ENCODE measurements at places on chromosomes 12 and 14.

GRCh38 chr14:85566603-85567002, 36.7 kb downstream of the FLRT2 start:
- no peak for DNase-seq

GRCh38 chr14:30252783-30253674, 305.9 kb upstream of the G2E3 start:
- DNase-seq: no peak

GRCh38 chr14:93870377-93870776, 56.8 kb upstream of the FAM181A start:
- no peak for DNase-seq

DNA sequence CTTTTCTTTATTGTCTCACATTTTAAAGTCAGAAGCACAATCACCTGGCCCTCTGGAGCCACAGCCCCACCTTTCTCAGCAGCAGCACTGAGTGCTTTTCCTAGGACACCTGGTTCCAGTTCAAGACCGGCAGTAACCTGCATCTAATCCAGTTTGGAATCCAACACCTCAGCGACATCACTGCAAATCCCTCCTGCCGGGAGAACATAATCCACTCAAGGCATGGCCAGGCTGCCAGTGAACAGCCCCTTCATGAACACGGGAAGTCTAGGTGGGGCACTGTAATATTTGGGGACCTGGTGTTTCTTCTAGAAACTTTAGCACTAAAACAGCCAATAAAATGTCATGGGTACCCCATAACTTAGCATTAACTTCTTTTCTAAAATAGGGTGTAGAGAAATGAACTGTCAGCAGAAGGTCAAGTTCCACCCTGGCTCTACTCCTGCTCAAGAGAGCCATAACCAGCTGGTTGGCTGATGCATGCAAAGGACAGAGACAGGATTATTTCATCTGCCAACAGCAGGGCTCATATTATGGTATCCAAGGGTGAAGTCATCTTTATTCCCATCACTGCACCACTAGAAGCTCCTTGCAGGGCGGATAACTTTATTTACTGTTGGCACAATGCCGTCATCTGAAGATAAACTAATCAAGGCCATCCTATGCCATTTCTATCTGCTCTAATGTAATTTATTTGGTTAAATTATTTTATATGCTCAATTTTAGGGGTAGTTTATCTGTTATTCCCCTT, 76.7 kb downstream of the TTC7B start:
- no peak for DNase-seq

- DNase-seq: no peak
Observed at GRCh38 chr12:79424109-79424721, 266.5 kb downstream of the PAWR start.

DNA sequence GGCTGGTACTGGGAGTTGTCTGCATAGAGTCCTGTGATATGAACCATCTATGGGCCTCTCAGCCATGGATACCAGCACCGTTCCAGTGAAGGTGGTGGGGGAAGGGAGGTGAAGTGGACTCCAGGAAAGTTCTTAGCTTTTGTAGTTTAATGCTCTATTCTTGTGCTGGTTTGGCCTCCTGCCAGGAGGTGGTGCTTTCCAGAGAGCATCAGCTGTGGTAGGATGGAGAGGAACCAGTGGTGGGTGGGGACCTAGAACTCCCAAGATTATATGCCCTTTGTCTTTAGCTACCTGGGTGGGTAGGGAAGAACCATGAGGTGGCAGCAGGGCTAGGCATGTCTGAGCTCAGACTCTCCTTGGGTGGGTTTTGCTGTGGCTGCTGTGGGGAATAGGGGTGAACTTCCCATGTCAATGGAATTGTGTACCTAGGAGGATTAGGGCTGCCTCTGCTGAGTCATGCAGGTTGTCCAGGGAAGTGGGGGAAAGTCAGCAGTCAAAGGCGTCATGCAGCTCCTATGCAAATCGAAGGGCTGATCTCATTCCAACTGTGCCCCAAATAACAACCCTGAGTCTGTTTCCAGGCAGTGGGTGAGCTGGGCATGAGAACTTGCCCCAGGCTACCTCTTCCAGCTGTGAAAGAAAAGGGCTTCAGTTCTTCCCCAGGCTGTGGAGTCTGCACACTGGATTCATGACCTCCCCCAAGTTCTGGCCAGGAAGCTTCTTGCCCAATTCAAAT, 14.2 kb downstream of the GZMH start:
- no peak for DNase-seq

- DNase-seq: no peak
Observed at GRCh38 chr12:101299931-101300330, 20.0 kb downstream of the UTP20 start.

DNA sequence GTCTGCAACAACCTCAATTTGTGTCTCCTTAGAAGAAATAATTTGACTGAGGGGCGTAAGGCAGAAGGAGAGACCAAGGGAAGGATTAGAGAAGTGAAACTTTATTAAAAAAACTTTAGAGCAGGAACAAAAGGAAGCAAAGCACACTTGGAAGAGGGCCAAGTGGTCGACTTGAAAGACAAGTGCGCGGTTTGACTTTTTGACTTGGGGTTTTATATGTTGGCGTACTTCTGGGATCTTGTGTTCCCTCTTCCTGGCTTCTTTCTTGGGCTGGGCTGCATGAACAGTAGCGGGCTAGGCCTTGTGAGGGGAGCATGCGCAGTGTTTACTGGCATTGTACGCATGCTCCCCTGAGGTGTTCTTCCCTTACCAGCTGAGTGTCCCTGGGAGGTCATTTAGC, 369.3 kb upstream of the DCN start:
- DNase-seq: no peak

GRCh38 chr12:132921685-132922084, 34.3 kb upstream of the CHFR start:
- no peak for DNase-seq

GRCh38 chr12:127306604-127307215, 960.3 kb upstream of the TMEM132C start:
- no peak for DNase-seq

- DNase-seq: no peak
Observed at GRCh38 chr12:42097971-42098370, 46.7 kb downstream of the GXYLT1 start.

- no peak for DNase-seq
Observed at GRCh38 chr14:103676881-103677675, 38.2 kb downstream of the XRCC3 start.

- no peak for DNase-seq
Observed at GRCh38 chr12:18283831-18284230, 22.5 kb downstream of the PIK3C2G start.

DNA sequence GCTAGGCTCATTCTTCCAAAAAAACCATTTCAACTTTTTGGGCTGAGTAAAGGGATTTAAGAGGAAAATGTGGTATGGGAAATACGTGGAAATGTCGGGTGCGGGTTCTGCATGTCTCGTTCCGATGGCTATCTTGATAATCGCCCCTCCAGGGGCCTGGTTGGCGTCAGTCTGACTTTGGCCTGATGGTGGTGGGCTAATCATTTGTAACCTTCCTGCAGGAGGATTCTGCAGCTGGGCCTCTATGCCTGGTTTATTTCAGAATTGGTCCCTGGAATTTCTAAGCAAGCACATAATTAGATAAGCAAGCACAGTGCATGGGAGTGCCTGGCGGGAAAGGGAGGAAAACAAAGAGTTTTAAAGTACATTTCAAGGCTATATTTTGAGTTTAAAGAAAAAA, 14.8 kb upstream of the SLC4A8 start:
- DNase-seq: no peak

DNA sequence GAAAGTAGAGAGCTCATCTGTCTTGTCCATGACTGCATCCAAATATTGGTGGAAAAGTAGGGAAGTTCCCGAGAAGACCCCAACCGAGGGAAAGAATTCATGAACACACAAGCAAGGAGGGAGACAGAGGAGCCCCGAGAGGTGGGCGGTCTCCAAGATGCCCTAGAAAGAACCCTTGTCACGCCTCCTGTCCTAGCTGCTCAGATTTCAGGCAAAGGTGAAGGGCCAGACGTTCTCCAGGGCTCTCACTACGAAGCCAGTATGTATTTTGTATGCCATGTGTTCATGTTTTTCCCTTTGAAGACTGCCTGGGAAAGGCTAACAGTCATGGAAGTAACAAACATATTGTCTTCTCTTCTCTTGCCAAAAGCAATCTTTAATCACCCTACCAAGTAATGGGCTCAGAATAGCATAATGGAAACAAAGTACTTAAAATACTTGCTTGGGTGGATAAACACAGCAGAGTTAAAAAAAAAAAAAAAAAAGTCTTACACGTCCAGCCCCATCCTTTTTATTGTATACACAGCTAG, 99.2 kb upstream of the TBX3 start:
- DNase-seq: no peak

DNA sequence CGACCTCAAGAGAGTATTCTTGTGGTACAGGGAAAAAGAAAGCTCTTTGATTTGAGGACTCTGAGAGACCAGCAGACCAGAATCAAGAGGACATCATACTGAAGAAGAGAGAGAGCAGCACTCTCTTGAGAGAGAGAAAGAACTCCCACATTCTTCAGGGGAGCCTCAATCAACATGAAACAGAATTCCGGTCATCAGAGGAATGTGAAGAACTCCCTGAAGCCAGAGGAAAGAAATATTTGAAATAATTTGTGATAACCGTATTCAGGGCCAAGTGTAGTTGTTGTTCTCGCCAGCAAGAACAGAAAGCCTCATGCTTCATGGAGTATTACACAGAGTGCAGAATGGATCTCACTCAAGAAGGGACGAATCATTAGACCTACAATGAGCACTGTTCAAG, 363.8 kb upstream of the TMEM132C start:
- DNase-seq: no peak

DNA sequence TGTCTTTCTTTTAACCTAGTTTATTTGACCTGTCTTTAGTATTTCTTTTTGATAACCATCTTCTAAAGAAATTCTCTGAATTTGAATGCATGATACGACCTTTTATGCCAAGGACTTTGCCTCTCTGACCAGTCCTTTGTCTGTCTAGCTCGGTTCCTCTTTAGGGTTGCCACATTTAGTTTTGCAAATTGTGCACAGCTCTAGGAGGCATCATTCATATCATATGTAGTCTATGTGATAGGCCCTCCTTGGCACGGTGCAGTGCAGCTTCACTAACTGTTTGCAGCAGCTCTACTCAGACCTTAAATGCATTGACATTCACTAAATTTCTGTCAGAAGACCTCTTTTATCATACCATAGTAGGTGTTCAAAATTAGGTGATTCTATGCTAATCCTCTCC, 75.6 kb downstream of the USP15 start:
- DNase-seq: no peak

- DNase-seq: no peak
Observed at GRCh38 chr14:70871001-70871400, 36.3 kb upstream of the PCNX1 start.

- no peak for DNase-seq
Observed at GRCh38 chr14:59346796-59347510, 118.2 kb downstream of the GPR135 start.

DNA sequence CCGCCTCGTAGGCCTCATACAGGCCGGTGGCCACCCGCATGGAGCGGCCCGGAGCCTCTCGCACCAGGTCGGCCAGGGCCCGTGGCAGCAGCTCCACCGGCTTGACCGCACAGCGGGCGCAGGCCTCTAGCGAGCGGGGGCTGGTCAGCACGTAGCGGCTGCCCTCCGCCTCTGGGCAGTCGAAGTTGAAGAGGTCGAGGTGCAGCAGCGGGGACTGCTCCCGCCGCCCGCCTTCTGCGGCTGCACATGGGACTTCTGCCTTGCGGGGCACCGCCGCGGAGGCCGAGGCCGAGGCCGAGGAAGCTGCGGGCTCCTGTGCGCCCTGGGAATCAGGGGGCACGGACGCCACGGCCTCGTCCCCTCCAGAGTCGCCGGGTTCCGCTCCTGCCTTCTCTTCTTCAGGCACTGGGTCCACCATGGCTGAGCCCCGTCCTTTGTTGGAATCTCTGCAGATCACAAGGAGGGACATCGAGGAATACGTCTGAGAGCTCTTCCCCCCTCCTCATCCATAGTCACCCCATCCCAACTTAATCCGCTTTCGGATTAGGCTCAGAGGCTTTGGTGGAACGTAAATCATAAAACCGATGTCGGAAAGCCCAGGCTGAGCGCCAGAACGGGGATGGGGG, 1.4 kb downstream of the CCDC177 start:
- DNase-seq: no peak

DNA sequence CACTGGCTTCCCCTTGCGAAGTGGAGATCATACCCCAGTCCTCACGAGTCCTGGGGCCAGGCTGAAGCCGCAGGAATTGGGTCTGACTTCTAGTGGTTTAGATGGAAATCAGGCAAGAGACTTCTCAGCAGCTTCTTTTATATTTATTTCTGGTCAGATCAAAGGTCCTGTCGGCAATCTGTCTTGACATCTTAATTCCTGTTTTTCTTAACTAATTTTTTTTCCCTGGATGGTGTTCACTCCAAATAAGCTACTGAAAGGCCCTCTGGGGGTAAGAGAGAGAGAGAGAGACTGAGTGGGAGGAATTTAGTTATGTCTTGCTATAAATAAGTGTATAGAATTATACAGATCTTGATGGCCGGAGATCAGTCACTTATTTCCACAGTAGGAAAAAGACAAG, 698.7 kb upstream of the TBX3 start:
- DNase-seq: no peak

GRCh38 chr14:54600717-54601109, 33.8 kb downstream of the SAMD4A start:
- DNase-seq: no peak

- no peak for DNase-seq
Observed at GRCh38 chr12:115313929-115314328, 630.0 kb upstream of the TBX3 start.

GRCh38 chr12:62717643-62718042, 217.3 kb downstream of the PPM1H start:
- DNase-seq: no peak

- DNase-seq: no peak
Observed at GRCh38 chr14:104731320-104732294, 7.6 kb downstream of the ADSS1 start.

- no peak for DNase-seq
Observed at GRCh38 chr12:101277443-101277842, 2.5 kb upstream of the UTP20 start.

DNA sequence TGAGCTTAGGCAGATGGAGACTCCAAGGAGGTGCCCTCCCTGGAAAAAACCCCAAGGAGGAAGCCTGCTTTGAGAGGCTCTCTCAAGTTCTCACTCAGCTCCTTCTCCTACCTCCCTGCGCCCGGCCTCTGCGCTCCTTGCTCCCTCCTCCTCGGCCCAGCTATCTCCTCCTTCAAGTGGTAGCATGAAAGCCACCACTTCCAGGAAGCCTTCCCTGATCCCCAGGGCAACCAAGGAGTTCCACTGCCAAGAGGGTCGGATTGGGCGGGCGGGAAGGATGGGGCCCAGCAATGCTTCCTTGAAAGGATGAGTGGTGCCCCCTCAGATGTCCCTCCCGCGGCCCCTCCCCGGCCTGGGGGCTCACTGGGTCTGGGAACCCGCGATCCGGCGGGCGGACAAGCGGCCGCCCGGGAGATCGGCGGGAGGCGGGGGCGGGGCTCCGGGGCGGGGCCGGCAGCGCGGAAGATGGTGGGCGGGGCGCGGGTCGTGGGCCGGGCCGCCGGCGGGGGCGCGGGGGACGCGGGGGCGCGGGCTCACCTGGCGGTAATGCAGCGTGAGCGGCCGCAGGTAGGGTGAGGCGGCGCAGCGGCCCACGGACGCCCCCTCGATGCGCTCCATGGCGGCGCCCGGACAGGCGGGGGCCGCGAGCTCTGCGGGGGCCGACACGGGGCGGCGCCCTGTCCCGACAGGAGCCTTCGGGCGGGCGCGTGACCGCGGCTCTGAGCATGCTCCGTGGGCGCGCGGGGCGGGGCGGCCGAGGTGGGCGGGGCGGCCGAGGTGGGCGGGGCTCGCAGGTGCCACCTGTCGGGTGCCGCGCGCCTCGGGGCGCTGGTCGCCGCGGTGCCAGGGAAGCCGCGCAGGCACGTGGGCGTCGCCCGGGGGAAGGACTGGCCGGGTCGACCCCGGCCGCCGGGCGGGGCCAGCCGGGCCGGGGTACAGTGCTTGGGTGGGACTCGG, at the start of gene NUDT14:
Gene NUDT14, minus strand, starts transcription at position 721 of the 957 bp plus-strand sequence. Its CDS starts 103 bp downstream, at position 618.
- DNase-seq: peak; percentile 85

- DNase-seq: no peak
Observed at GRCh38 chr12:131829356-131829747, 1.2 kb downstream of the MMP17 start.

Data from activated CD4-positive, alpha-beta T cell treated with anti-CD3 and anti-CD28 coated beads, Interleukin-2, amount 50 U/mL, for 4 hours (primary cell).